ENCODE measurements at places on chromosomes 11 and 22.

GRCh38 chr22:32232191-32232830 lies 22.8 kb downstream of the SLC5A4 start:
- no peak for DNase-seq

- no peak for DNase-seq
These were observed 2.7 kb upstream of the LDHAL6A start for GRCh38 chr11:18452927-18453326.

- no peak for DNase-seq
These were observed 290.7 kb downstream of the NTM start for GRCh38 chr11:131661132-131661531.

DNA sequence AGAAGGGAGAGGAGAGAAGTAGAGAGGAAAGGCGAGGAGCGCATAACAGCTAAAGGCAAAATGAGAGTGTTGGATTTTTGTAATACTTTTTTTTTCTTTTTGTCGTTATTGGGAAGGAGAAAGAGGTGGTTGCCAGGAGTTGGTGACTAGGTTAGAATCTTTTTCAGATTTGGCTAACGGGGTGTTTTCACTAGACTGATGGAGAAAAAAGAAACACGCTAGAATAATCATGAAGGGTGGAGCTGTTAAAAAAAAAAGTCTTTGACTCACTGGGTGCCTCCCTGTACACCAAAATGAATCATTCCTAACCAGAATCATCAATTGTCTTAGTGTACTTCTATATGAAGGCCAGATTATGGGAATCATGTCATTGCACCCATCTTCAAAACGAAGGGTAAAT lies 12.7 kb downstream of the BLID start:
- no peak for DNase-seq

- no peak for DNase-seq
These were observed 30.5 kb downstream of the CHKA start for GRCh38 chr11:68090706-68091105.

- no peak for DNase-seq
These were observed 72.2 kb upstream of the BID start for GRCh38 chr22:17846326-17846992.

GRCh38 chr11:96109331-96110030 lies 185.6 kb upstream of the MTMR2 start:
- DNase-seq, result no peak

DNA sequence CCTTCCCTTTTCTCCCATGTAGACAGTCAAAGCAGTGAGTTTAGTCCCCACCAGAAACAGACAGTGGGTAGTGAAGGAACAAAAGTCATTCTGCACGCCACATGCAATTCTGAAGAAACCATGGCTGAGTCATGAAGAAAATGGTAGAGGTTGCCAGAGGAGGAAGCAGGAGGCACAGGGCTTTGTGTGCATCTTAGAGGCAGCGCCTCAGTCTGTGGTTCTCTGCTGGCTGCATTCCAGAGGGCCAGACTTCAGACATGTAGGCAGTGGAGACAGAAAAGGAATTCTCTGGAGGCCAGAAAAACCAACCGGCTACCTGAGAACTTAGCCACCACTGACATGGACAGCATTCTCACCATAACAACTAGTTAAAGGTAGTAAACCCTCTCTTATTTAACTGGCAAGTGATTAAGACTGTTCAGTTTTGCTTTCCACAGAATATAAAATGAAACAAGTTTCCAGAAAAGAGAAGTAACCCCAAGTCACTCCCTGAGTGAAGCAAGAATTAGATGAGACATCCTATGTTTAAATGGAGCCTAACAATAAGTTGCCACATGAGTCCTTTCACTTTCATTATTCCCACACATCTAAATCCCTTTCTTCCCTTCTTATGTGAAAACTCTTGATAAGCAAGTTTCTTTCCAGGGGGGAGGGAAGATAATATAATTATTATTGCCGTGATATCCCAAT lies 556.1 kb downstream of the SOX6 start:
- DNase-seq, result no peak

DNA sequence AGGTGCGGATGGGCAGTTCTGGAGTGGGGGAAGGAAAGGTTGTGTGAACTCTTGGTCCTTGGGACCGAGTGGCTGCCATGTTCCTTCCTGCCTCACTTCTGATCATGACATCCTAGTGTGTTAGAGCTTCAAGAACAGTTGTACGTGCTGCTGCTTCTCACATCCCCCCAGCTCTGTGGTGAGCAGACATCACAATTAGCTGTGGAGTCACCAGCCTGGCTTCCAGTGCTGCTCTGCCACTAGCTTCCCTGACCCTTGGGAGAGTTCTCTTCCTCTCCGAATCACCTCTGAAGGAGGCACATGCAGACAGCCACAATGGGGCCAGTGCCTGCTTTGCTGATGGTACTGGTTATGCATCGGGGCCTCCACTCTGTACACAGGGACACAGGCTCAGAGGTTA lies 6.2 kb upstream of the RAB1B start:
- DNase-seq, result no peak

DNA sequence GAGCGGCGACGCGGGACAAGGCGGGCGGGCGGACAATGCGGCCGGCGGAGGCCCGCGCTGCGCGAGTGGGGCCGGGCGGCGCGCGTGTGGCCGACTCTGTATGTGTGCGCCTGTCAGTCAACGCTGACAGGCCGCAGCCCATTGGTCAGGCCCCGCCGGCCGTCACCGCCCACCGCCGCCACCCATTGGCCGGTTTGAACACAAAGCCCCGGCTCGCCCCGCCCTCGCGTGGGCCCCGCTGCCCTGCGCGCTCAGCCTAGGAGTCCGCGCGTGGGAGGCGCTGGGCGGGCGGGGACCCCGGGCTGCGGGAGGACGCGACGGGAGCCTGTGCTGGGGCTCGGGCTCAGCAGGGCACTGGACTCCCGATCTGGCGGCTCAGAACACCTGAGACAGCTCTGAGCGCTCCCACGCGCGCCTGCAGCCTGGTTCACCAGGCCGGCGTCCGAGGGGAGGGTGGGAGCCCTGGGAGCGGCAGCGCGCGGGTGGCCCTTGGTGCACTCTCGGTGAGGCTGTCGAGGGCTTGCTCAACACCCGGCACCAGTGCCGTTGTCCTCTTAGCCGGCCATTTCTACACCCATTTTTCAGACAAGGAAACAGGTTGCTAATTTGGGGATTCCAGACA lies at the start of gene SUN2:
Gene SUN2 (minus strand): TSS at position 88 of the 622 bp plus-strand sequence. CDS start 3,370 bp downstream, outside the sequence.
- DNase-seq, result peak; percentile 91
